Right renal pelvis (tissue), 4 donors: ENCODE measurements at places on chromosomes 5 and 9. TPM values are rescaled to one million over a fixed set of nuclear protein-coding genes. Genes with fewer than 3 reads are reported as not detected.

LCN10 gene
- polyA plus RNA-seq = 1.2 TPM

SLC22A4 gene
- polyA plus RNA-seq = 6.4 TPM

NPR3 gene
- 15.4 TPM for polyA plus RNA-seq

TRIM32 gene
- 23.9 TPM for polyA plus RNA-seq

DPYSL3 gene
- 43.3 TPM for polyA plus RNA-seq

SOHLH1 gene
- not detected for polyA plus RNA-seq

C1QTNF2 gene
- polyA plus RNA-seq = 3.3 TPM

GFI1B gene
- 0.67 TPM for polyA plus RNA-seq

CSF2 gene
- not detected for polyA plus RNA-seq

GPR21 gene
- 0.44 TPM for polyA plus RNA-seq

PLGRKT gene
- polyA plus RNA-seq = 49.8 TPM

DDX4 gene
- polyA plus RNA-seq = 0.10 TPM

PCDHAC1 gene
- polyA plus RNA-seq = 0.10 TPM

CDKN2B gene
- 0.36 TPM for polyA plus RNA-seq

PCDHA4 gene
- 0.62 TPM for polyA plus RNA-seq

ST6GALNAC4 gene
- polyA plus RNA-seq = 11.7 TPM

LEAP2 gene
- 10.0 TPM for polyA plus RNA-seq

SLC46A2 gene
- 0.20 TPM for polyA plus RNA-seq

ZNF354C gene
- 18.8 TPM for polyA plus RNA-seq

PAEP gene
- not detected for polyA plus RNA-seq

TMEM232 gene
- 9.3 TPM for polyA plus RNA-seq

PLAC8L1 gene
- 1.00 TPM for polyA plus RNA-seq

CCL27 gene
- 0.28 TPM for polyA plus RNA-seq

LCN15 gene
- not detected for polyA plus RNA-seq
